ENCODE measurements at places on chromosomes 12 and 14. TPM values are rescaled to one million over a fixed set of nuclear protein-coding genes. Genes with fewer than 3 reads are reported as not detected.

DNA sequence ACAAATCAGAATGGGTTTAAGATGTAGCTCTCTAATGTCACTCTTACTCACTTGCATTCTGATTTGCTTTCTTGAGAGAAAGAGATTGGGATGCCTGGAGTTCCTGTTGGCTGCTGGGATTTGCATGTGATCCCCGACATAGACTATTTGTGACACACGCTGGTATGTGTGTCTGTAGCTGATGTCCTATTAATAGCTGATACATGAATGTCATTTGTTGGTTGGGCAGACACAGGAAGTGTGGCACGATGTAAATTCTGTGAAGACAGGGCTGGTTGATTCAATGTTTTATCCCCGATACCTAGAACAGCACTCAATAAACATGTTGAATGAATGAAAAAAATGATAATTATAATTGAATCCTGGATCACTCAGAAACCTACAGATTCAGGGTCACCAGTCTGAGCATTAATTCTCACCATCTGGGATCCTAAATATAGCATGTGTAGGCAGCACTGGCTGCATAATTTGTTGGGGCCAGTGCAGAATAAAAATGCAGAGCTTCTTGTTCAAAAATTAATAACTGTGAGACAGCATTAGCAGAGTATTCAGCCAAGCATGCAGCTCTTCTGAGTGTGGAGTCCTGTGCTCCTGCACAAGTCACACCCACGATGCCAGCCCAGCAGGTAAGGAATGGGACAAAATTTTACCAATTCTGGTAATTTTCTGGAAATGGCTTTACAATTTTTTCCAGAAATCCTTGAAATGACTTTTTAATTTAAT lies 35.5 kb upstream of the SOCS2 start:
- no peak for DNase-seq

GRCh38 chr12:101920906-101921305 lies 43.5 kb downstream of the DRAM1 start:
- DNase-seq: no peak

Gene STX2
- polyA plus RNA-seq: 32.4 TPM

DNA sequence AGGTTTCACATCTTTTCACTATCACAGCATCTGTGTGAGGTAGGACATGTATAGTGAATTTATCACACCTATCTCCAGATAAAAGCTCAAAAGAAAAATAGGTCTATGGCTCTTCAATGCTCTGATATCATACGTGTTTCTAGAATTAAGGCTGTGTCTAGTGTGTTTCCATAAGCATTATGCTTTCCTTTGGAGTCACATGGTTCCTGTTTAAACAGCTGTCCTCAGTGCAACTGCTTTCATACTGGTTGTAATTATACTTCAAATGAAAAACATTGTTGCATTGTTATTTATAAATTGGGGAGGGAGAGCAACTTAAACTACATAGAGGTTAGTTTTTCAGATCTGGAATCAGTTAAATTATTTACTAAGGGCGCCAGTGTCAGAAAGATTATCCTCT lies 151.6 kb downstream of the SYT1 start:
- no peak for DNase-seq

DNA sequence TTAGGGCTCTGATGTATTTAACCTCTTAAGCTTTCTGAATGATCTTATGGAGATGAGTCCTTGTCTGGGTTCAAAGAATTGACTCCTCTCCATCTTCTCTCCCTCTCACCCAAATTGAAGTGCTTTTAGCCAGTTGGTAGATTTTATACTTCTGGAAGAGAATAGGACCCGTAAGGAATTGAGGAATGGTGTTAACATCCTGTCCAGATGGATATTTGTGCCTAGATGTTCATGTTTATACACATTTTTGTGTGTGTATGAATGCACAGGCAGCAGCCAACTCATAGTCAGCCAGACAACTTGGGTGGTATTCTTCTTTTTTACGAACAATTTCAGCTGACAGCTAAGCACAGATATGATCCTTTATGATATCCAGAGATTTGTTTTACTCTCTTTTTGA lies 449.6 kb upstream of the RGS6 start:
- no peak for DNase-seq

Gene CHURC1
- polyA plus RNA-seq: 85.2 TPM

DNA sequence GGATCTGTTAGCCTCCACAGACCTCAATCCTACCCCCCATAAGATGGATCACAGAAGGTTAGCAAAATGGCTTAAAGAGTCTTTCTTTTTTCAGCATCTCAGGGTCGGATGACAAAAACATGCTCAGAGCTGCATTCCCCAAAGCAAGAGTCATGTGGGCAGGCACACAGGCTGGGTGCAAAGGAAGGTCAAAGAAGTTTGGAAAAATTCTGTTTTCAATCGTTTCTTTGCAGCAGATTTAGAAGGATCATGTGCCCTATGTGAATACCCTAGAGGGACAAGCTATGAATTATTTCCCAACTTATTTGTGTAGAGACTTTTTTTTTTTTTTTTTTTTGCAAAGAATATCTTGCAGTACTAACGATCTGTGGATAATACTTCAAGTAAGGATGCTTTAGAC lies 845.4 kb downstream of the VRK1 start:
- DNase-seq: no peak

DNA sequence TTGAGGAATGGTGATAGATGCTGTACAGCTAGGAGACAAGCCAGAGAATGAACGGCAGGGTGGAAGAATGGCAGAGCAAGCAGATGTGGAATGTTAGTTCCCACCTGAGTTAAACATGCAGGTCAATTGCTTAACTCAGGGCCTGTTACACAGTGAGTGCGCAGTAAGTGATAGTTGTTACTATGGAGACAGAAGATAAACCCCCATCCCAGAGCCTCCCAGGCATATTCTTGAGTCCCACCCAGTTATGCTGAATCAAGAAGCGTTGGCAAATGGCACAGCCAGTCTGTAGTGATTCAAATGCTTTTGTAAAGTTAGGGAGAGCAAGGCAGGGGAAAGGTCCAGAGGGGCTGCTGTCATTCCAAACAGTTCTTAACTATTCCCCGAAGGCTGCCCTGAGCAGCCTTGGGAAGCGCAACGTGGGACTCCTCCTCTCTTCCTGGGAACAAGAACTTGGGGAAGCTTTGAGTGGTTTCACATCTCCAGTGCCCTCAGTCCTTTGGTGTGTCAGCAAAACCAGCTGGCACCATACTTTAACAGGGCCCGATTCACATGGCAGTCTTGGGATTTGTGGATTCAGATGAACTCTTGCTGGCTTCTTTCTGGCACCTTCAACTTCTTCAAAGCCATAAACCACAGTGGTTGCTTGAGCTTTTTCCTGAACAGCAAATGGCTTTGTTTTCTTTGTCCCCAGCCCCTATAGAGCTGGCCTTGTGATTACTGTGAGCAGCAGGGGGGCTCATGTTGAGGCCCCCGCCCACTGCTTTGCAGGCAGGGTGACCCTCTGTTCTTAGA lies 66.4 kb downstream of the PPM1A start:
- DNase-seq: no peak

- DNase-seq: no peak
Observed at GRCh38 chr14:66511849-66512248, 3.9 kb downstream of the GPHN start.

Gene GALNT16
- polyA plus RNA-seq: 1.6 TPM

GRCh38 chr12:103778781-103779180 lies 62.3 kb downstream of the NT5DC3 start:
- no peak for DNase-seq

DNA sequence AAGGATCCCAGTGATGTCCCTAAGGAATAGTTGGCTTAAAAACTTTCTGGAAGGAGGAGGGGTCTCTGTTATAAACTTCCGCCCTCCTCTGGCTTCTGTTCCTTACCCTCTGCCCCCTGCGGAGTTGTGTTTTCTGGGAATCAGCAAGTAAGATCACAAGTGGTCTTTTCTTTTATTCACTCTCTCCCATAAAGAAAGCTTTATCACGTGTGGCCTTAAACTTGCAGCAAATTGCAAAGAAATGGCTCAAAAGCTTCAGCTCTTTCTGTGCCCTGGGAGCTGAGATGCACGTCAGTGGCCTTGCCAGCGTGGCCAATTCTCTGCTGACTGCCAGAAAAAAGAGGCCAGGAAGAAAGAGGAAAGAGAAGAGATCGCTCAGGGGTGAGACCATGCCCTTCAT lies at the start of gene SLCO1C1:
Gene SLCO1C1, plus strand, starts transcription at position 101 of the 400 bp plus-strand sequence. CDS start 4,245 bp downstream, outside the sequence.
- DNase-seq: no peak

DNA sequence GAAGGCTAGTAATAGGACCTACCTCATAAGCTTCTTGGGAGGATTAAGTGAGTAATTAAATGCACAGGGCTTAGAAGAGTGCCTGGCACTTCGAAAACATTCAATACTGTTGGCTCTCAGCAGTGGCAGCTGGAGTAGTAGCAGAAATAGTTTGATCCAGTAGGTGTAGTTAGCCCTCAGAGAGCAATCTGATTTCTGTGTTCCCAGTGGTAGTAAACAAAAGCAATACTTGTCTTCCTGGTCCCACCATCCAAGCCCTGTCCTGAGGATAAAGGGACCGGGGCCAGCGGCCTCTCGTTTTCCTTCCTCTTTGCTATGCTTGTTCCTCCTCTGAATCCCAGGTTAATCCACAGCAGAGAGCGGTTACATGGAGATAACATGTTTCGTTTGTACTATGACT lies 131.6 kb downstream of the SAMD4A start:
- DNase-seq: no peak

- DNase-seq: no peak
Observed at GRCh38 chr14:103805708-103806107, 41.7 kb downstream of the PPP1R13B start.

Gene IL22
- polyA plus RNA-seq: not detected

- DNase-seq: no peak
Observed at GRCh38 chr12:118430516-118430915, 54.2 kb downstream of the SUDS3 start.

DNA sequence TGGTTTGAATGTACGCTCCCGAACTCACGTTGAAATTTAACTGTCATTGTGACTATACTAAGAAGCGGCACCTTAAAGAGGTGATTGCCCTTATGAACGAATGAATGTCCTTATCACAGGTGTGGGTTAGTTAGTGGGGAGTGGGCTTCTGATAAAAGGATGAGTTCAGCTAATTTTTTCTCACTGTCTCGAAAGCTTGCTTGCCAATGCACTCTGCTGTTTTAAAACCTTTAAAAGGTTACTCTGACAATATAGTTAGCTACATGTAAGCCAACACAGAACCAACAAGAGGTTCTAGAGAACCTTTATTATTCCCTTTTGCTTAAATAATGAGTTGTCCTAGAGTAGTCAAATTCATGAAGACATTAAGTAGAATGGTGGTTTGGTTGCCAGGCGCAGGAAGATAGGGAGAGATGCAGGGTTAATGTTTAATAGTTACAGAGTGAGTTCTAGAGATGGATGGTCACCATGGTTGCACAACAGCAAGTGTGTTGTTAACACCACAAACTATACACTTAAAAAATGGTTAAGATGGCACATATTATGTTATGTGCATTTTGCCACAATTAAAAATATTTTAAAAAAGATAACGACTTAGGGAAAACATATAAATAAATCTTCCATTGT lies 26.3 kb downstream of the RTN1 start:
- no peak for DNase-seq

Gene CLEC4A
- polyA plus RNA-seq: 0.24 TPM

- no peak for DNase-seq
Observed at GRCh38 chr12:12877153-12877768, 14.1 kb upstream of the GPRC5A start.

DNA sequence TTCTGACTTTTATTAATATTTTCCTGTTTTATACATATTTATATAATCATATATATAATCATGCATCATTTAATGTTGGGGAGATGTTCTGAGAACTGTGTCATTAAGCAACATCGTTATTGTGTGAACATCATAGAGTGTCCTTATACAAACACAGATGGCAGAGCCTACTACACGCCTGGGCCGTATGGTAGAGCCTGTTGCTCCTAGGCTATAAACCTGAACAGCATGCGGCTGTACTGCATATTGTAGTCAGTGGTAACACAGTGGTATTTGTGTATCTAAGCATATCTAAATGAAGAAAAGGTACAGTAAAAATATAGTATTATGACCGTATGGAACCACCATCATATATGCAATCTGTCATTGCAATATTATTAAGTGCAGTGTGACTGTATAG lies 44.7 kb upstream of the BCL7A start:
- DNase-seq: no peak

Gene CFAP54
- polyA plus RNA-seq: 1.2 TPM

- no peak for DNase-seq
Observed at GRCh38 chr12:125453751-125454150, 388.5 kb downstream of the AACS start.

Gene ABCC9
- 2.0 TPM for polyA plus RNA-seq

GRCh38 chr12:132579744-132580143 lies 30.6 kb downstream of the LRCOL1 start:
- no peak for DNase-seq

- DNase-seq: no peak
Observed at GRCh38 chr12:96220902-96221301, 26.7 kb downstream of the ELK3 start.
